ENCODE measurements at places on chromosomes 2 and 18. TPM values are rescaled to one million over a fixed set of nuclear protein-coding genes. Genes with fewer than 3 reads are reported as not detected.

Gene GLB1L
- 6.0 TPM for total RNA-seq

DNA sequence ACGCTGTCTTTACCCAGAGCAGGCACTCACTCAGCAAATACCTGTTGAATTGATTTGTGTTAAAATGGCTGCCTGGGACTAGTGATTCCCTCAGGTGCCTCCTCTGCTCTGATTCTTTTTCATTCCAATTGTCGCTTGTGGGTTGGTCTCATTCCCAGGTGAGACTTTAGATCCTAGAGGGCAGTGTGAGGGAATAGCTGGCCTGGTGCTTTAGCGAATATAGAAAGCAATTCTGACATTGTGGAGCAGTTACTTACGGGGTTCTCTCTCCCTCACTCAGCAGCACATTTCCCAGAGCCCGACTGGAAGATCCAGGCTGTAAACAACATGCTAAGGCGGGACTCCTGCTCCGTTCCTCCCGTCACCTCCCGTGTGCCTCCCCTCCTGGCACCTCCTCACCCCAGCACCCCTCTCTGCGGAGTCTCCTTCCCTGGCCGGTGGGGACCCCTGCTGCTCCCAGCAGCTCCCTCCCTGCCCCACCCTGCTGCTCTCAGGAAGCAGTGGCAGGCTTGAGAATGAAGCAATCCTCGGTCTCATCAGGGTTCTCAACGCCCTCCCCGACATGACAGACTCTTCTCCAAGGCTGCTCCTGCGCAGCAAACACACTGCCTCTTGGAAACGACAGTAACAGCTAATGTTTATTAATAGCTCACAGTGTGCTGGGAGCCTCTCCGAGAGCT, 26.9 kb downstream of the CELF4 start:
- H3K27me3 ChIP-seq, result no peaks in the 10 kb centered on the region
- H3K4me1 ChIP-seq, result no peaks in the 10 kb centered on the region
- H3K4me3 ChIP-seq, result no peak overlapping the region

- H3K4me1 ChIP-seq, result no peaks in the 10 kb centered on the region
- H3K27ac ChIP-seq, result no peak overlapping the region
- no peak for DNase-seq
These were observed 24.6 kb downstream of the CROCC2 start for GRCh38 chr2:240930631-240931318.

- H3K27ac ChIP-seq, result no peak overlapping the region
- no peaks in the 10 kb centered on the region for H3K4me1 ChIP-seq
- no peak overlapping the region for H3K4me3 ChIP-seq
- no peaks in the 10 kb centered on the region for H3K27me3 ChIP-seq
These were observed 152.6 kb upstream of the FSHR start for GRCh38 chr2:49306925-49307324.

DNA sequence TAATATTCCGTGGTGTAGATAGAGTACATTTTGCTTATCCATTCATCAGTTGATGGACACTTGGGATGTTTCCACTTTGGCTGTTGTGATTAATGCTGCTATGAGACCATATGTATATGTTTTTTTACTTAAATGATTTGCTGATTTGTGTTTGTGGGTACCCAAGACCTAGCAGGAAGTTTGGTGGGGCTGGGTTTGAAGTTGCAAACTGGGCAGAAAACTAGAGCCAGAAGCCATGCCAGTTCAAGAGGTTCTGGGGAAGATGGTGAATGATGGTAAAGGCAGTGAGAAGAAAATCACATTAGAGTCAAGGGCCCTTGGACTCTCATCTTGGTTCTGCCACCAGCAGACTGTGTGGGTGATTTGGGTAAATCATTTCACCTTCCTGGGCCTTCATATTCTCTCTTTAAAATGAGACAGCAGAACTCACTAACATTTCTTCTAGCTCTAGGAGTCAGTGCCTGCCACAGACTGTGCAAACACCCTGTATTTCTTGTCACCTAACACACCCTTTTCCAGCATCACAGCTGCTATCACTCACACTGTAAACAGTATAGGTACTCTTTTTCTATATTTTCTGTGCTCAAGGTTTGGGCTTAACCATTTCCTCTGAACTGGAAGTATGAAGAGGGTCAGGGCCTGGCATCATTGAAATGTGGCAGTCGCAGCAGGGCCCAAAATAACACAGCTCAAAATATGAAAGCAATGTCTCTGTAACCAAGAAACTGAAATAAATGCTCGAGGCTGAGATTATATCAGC, 8.4 kb upstream of the CTLA4 start:
- no peak for DNase-seq
- H3K4me1 ChIP-seq, result no peaks in the 10 kb centered on the region
- no peak overlapping the region for H3K4me3 ChIP-seq
- peaks cover 62% of the 10 kb centered on the region for H3K27me3 ChIP-seq
- no peaks in the 10 kb centered on the region for H3K36me3 ChIP-seq

GRCh38 chr2:134648586-134648985, 70.2 kb downstream of the TMEM163 start:
- H3K36me3 ChIP-seq, result no peaks in the 10 kb centered on the region
- DNase-seq, result no peak
- H3K4me3 ChIP-seq, result no peak overlapping the region

DNA sequence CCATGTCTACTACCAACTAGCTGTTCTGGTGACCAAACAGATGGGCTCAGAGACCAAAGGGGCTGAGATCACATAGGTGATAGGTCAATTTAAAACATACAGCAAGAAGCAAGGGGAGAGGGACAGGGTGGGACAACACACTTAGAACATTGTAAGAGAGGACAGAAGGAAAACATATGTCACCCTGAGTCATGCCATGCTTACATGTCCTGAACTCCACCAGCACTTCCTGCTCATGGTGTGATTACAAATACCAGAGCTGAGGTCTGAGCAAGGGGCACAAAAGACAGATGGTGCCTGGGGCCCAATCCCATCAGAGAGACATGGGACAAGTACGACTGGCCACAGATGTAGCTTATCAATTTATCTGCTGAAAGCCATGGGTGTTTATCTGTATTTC, 28.7 kb upstream of the GALNT14 start:
- no peaks in the 10 kb centered on the region for H3K4me1 ChIP-seq
- DNase-seq, result no peak
- no peaks in the 10 kb centered on the region for H3K36me3 ChIP-seq

DNA sequence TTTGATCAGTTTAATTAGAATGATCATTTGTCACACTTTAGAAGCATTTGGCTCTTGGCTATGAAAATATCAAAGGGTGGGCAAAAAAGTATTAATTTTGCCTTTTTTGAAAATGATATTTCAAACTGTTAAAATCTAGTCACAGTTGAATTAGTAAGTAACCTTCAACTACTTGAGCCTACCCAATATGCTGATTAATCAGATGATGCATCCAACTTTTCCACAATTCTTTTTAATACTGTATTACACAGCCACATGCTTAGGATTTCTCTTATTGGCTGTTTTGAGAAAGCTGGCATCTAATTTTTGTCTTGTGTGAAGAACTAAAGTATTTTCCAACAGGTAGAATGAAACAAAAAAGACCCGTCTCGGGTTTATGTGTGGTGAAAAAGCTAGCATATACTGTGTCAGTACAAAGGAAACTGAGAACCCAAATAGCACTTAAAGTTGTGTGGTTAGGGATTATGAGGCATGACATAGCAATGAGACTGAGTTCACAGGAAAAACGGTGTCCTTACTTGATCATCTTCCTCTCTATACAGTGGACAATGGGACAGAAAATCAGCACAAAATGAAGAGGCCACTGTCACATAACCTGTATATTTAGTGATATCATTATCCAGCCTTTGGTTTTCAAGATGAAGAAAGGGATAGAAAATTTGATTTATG, 11.7 kb downstream of the OSBPL6 start:
- H3K4me1 ChIP-seq, result peaks cover 13% of the 10 kb centered on the region
- peak overlapping the region; percentile 17 for H3K4me3 ChIP-seq
- H3K36me3 ChIP-seq, result no peaks in the 10 kb centered on the region
- H3K27me3 ChIP-seq, result no peaks in the 10 kb centered on the region
- DNase-seq, result peak; percentile 68

Gene FHOD3
- 18.1 TPM for total RNA-seq

- no peak overlapping the region for H3K4me3 ChIP-seq
- H3K36me3 ChIP-seq, result no peaks in the 10 kb centered on the region
- no peak for DNase-seq
- H3K4me1 ChIP-seq, result peaks cover 71% of the 10 kb centered on the region
- no peaks in the 10 kb centered on the region for H3K27me3 ChIP-seq
These were observed 30.5 kb downstream of the MAL start for GRCh38 chr2:95056044-95056443.

Gene RGPD4
- not detected for total RNA-seq

DNA sequence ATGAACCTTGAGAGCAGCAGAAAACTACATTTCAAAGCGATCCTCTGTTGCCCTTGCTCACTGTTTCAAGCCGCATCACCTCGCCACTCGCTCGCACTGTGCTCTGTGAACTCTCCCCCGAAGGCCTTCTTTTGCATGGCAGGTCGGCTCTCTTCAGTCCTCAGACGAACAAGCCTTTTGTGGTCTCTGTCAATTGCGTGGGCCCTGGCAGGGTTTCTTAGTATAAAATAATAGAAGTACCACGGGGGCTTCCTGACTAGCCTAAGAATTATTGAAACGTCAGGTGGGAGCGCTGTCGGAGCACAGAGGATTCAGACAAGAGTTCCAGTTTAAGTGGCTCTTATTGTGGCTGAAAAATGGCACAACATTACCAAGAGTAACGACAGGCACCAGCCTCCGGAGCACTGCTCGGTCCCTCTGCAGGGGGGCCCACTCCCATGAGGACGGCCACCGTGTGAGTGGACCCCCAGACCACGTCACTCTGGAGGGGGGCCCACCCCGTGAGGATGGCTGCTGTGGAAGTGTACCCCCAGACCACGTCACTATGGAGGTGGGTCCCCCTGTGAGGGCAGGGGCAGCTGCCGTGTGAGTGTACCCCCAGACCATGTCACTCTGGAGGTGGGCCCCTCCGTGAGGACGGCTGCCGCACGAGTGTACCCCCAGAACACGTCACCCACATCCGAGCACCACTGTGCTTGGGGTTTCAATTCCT, 237.7 kb downstream of the HDAC4 start:
- no peaks in the 10 kb centered on the region for H3K27me3 ChIP-seq
- H3K27ac ChIP-seq, result no peak overlapping the region
- H3K4me3 ChIP-seq, result no peak overlapping the region
- no peak for DNase-seq

DNA sequence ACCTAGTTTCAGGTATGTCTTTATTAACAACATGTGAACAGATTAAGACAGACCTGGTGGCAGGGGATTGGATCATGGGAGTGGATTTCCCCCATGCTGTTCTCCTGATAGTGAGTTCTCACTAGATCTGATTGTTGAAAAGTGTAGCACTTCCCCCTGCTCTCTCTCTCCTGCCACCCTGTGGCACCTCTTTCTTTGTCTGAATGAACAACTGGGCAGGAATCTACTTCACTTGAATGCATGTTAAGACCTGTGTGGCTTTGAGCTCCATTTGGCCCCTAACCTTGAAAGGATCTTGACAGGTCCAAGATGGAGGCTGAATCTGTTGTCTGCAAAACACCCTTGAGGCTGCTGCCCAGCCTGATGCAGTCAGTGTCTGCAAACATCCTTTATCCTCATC, 194.4 kb downstream of the RNF144A start:
- H3K36me3 ChIP-seq, result no peaks in the 10 kb centered on the region
- no peak overlapping the region for H3K4me3 ChIP-seq
- H3K27ac ChIP-seq, result no peak overlapping the region
- DNase-seq, result peak; percentile 37
- H3K27me3 ChIP-seq, result no peaks in the 10 kb centered on the region
- H3K4me1 ChIP-seq, result no peaks in the 10 kb centered on the region

Gene CHST9
- not detected for total RNA-seq

DNA sequence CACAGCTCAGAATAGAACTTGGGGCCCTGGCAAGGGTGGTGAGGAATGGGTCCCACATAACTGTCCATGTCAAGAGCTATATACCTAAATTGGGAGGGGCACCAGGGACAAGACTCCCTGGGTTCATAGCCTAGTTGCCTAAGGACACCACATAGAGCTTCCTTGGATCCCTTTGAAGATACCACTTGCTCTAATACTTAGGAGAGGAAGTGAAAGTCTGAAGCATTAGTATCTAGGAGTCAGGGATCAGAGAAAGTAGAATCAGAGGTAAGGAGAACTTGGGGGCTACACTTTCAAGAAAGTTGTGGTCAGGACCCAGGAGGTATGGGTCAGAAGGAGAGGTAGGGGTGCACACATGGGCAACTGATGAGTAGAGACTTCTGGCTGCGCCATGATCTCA, 318.2 kb upstream of the SLC39A10 start:
- no peak for DNase-seq
- no peak overlapping the region for H3K27ac ChIP-seq
- no peaks in the 10 kb centered on the region for H3K36me3 ChIP-seq
- H3K27me3 ChIP-seq, result no peaks in the 10 kb centered on the region
- H3K4me3 ChIP-seq, result no peak overlapping the region

Gene TANC1
- 18.7 TPM for total RNA-seq

DNA sequence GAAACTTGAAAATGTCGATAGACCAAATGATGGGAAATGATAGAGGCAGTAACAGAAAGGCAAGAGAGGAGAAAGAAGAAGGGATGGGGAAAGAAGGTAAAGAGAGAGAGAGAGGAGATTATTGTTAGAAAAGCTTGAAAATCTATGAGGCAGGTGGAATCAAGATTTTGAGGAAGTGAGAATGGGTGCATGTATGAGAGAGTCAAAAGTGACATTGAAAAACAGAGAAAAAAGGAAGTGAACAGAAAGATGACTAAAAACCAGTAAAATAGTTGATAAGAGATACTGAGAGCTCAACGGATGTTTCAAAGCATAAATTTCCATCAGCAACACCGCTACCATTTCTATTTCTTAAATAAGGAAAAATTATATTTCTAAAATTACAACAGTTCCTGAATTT, 327.4 kb upstream of the CWC22 start:
- H3K36me3 ChIP-seq, result no peaks in the 10 kb centered on the region
- H3K27ac ChIP-seq, result no peak overlapping the region
- H3K4me3 ChIP-seq, result no peak overlapping the region

DNA sequence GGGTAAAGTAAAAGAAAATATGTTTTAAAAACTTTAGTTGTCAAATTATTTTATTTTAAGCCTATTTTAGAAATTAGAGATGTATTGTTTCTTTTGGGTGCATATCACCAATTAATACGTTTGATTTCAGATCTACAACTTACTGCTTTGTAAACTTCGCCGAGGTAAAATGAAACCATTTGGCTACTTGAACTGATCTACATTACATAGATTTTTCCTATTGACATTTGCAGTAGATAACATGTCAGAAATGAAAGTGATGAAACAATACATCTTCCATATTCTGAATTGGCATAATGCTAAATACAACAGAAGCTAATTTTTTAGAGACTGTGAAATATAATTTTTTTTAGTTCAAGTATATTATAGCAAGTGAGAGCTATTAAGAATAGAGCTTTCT, 39.5 kb downstream of the GLS start:
- no peaks in the 10 kb centered on the region for H3K27me3 ChIP-seq
- peaks cover 15% of the 10 kb centered on the region for H3K4me1 ChIP-seq
- no peak for DNase-seq

- H3K27me3 ChIP-seq, result no peaks in the 10 kb centered on the region
- peak; percentile 5 for DNase-seq
- no peak overlapping the region for H3K27ac ChIP-seq
- no peaks in the 10 kb centered on the region for H3K36me3 ChIP-seq
These were observed 427.7 kb upstream of the LYPD1 start for GRCh38 chr2:133097666-133098065.

Gene CRYGD
- total RNA-seq, result not detected
